ENCODE measurements at places on chromosomes 7 and 10. TPM values are rescaled to one million over a fixed set of nuclear protein-coding genes. Genes with fewer than 3 reads are reported as not detected.

A1CF gene
- not detected for total RNA-seq

MYPN gene
- total RNA-seq: 0.33 TPM

ALOX5 gene
- total RNA-seq: 33.4 TPM

RBP3 gene
- not detected for total RNA-seq

OR2A25 gene
- total RNA-seq: not detected

RAPGEF5 gene
- 78.0 TPM for total RNA-seq

C10orf62 gene
- total RNA-seq: 0.32 TPM

OGDHL gene
- total RNA-seq: not detected

ZNF32 gene
- total RNA-seq: 54.4 TPM

SEPHS1 gene
- 33.9 TPM for total RNA-seq

SPDYE9 gene
- not detected for total RNA-seq

HTR5A gene
- total RNA-seq: not detected

CEP55 gene
- 2.1 TPM for total RNA-seq

GRCh38 chr10:84077768-84078167 lies 61.5 kb upstream of the GHITM start:
- no peak for DNase-seq

DNA sequence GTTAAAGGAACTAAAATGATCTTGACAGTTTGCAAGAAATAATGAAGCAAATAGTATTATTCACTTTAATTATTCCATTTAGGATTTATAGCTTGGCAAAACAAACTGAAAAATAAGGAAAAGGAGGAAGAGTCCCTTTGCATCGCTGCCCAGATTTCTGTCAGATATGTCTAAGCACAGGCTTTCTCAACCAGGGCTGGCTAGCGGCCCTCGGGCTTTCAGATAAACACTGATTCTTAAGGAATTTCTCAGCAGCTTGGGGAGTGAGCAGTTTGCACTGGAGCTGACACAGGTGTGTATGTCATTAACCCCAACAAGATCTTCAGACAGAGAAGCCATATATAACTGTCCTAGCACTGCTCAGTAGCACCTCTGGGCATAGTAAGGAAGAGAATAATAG lies 47.9 kb upstream of the SEMA3D start:
- DNase-seq: no peak

GRCh38 chr7:23299770-23300300 lies 696 bp downstream of the MALSU1 start:
- no peak for DNase-seq

GRCh38 chr7:2451171-2452073 lies 24.8 kb downstream of the GRIFIN start:
- peak; percentile 84 for DNase-seq

DNA sequence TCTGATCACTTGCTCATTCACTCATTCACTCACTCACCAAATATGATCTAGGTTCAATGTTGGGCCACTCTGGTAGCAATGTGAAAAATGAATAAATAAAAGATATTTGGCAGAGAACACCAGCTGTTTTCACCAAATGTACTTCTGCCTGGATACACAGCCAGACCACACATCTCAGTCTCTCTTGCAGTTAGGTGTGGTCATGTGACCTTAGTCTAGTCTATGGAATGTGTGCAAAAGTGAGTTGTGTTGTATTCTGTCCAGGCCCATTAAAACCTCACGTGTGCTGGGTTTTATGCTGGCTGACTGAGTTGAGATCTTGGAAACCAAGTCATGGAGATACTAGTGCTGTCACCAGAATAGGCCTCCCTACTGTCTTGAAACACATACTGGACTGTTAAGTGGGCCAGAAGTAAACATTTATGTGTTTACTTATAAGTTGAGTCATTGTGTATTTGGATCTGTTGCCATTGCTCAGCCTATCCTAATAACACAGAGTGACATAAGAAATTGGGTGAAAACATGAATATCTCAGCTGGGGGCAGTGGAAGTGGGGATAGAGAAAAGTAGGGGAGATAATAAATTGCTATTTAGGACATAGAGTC lies 145.5 kb downstream of the PTEN start:
- DNase-seq: no peak

DNA sequence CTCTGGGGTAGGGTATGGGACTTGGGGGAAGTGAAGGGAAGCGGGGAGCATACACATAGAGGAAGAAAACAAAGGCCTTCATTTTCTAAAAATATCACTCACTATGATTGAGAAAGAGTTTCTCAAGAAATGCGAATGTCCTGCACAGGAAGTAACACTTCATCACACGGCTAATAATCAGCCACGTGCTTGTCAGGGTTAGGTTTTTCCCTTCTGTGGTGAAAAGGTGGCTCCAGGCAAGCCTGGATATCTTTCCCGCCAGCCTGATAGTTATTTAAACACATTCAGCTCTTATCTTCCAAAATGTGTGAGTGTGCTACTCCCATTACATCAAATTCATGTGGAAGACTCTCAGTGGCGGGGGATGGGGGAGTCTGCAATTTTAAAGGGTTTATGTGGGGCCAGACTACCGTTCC lies 166.4 kb upstream of the ADO start:
- no peak for DNase-seq

- DNase-seq: no peak
Observed at GRCh38 chr10:75003891-75004290, 107.6 kb upstream of the SAMD8 start.

- no peak for DNase-seq
Observed at GRCh38 chr10:125084191-125084613, 76.2 kb downstream of the CTBP2 start.

- DNase-seq: no peak
Observed at GRCh38 chr10:3010334-3010733, 57.0 kb upstream of the PFKP start.

GRCh38 chr7:68694656-68695055 lies 903.6 kb upstream of the AUTS2 start:
- no peak for DNase-seq
